GM23248 (cell line): ENCODE measurements at places on chromosomes 16 and 17.

DNA sequence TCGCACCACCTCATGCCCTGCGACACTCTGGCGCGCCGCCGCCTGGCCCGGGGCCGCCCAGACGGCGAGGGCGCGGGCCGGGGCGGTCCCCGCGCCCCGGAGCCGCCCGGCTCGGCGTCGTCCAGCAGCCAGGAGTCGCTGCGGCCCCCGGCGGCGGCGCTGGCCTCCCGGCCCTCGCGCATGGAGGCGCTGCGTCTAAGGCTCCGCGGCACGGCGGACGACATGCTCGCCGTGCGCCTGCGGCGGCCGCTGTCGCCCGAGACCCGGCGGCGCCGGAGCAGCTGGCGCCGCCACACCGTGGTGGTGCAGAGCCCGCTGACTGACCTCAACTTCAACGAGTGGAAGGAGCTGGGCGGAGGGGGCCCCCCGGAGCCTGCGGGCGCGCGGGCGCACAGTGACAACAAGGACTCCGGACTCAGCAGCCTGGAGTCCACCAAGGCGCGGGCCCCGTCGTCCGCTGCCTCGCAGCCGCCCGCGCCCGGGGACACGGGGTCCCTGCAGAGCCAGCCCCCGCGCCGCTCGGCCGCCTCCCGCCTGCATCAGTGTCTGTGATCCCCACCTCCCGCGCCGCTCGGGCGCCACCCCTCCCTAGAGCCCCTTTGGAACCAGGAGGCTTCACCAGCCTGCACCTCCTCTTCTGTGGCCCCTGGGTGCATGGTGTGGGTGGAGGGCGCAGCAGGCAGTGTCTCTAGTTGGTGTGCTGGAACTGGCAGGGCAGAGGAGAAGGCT is 82.3 kb downstream of the ARHGAP23 start:
- H3K4me1 ChIP-seq = peaks cover 14% of the 10 kb centered on the region
- DNase-seq = no peak
- H3K36me3 ChIP-seq = peaks cover 21% of the 10 kb centered on the region
- H3K27ac ChIP-seq = no peak overlapping the region
- H3K4me3 ChIP-seq = no peak overlapping the region

DNA sequence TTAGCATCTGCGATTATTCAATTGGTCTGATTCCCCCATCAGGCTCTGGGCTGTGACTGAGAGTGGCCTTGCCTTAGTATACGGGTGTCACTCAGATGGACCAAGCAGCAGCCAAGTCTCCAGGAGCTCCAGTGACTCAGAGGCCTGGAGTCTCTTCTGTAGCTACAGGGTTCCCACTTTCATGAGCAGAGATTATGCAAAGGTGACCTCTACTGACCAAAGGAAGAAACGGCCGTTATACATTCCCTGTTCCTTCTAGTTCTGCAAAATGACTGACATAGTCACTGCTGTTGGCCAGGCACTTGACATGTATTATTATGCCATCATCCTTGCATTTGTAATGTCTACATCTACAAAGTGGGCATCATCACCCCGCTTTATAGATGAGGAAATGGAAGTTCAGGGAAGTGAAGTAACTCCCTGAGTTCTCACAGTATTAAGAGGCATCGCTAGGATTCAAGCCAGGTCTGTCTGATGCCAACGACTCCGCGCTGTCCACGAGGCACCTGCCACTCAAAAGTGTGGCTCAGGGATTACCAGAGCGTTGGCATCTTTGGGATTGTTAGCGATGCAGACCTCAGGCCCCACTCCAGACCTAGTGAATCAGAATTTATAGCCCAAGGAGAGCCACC is 23.3 kb downstream of the SLC38A7 start:
- no peaks in the 10 kb centered on the region for H3K27me3 ChIP-seq
- H3K27ac ChIP-seq = no peak overlapping the region
- no peaks in the 10 kb centered on the region for H3K36me3 ChIP-seq
- no peak overlapping the region for H3K4me3 ChIP-seq
- H3K4me1 ChIP-seq = peaks cover 4% of the 10 kb centered on the region; the same call in 1 of the 2 replicates

GRCh38 chr17:68011199-68011665 is 15.0 kb upstream of the C17orf58 start:
- H3K4me3 ChIP-seq = no peak overlapping the region
- no peaks in the 10 kb centered on the region for H3K36me3 ChIP-seq
- no peak overlapping the region for H3K27ac ChIP-seq
- H3K27me3 ChIP-seq = no peaks in the 10 kb centered on the region

DNA sequence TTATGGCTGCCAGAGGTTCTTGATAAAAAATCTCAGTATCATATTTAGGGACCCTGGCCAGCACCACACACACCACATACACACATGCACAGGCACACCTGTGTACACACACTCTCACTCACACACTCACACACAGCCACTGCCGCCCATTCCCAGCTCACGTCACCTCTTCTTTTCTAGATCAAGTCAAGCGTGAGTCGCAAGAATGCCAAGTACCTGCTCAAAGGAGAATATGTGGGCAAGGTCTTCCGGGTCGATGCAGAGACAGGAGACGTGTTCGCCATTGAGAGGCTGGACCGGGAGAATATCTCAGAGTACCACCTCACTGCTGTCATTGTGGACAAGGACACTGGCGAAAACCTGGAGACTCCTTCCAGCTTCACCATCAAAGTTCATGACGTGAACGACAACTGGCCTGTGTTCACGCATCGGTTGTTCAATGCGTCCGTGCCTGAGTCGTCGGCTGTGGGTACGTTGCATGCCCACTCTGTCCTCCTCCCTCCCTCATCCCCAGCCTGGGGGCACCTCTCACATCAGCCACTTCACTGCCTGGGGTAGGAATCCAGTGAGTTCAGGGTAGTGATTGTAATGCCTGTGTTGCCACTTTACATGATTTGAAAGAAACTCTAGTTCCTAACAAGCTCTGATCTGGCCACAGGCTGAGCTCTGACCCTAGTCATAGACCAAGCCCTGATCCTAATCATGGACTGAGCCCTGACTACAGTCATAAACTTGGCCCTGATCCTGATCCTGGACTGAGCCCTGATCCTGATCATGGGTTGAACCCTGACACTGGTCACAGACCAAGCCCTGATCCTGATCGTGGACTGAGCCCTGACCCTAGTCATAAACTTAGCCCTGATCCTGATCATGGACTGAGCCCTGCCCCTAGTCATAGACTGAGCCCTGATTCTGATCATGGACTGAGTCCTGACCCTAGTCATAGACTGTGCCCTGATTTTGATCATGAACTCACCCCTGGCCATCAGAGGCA is 20.4 kb downstream of the CDH5 start:
- DNase-seq = no peak
- no peak overlapping the region for H3K27ac ChIP-seq
- H3K36me3 ChIP-seq = no peaks in the 10 kb centered on the region
- H3K27me3 ChIP-seq = no peaks in the 10 kb centered on the region; the same call in 1 of the 2 replicates

DNA sequence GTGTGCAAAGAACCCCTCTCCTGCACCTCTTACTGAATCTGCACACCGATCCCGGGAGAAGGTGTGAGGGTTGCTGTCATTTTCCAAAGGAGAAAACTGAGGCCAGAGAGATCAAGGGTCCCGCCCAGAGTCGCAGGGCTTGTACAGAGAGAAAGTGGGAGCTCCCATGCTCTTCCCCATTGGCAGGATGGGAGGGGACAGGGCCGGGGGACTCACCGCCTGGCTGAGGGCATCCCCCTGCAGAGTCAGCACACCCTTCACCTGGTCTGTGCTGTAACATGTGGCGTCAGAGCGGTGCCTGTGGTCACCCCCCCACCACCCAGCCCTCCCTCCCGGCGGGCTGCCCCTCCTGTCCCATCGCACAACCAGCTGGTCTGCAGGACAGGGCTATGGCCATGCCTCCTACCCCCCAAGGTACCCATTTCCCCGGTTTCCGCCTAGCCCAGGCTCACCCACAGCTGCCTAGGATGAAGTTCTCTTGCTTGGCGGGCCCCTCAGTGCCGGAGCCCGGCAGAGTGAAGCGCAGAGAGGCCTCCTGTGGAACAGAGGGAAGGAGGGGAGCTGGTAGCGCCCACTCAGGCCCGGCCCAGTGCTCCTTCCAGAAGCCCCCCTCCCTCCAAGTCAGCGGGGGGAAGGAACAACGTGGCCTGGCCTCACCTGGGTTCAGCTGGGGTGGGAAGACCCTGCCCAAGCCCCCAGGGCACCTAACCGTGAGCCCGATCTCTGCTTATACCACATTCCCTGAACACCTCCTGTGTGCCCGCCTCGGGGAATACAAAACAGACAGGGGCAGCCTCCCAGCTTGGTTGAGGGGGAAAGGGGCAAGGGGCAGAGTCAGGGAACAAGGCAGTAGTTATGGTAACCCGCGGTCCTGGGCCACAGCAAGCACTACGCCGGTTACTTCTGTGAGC is 1.1 kb downstream of the ROGDI start:
- no peaks in the 10 kb centered on the region for H3K36me3 ChIP-seq
- no peak for DNase-seq
- H3K27ac ChIP-seq = no peak overlapping the region
- H3K27me3 ChIP-seq = no peaks in the 10 kb centered on the region
- H3K4me3 ChIP-seq = peak overlapping the region; percentile 83
